ENCODE measurements at places on chromosomes 4 and X. TPM values are rescaled to one million over a fixed set of nuclear protein-coding genes. Genes with fewer than 3 reads are reported as not detected.

Gene ASB11
- total RNA-seq = not detected

Gene AFF2
- 1.6 TPM for total RNA-seq

Gene RPL9
- total RNA-seq = 3,349 TPM

Gene MAGEA2B
- total RNA-seq = not detected

Gene NLGN3
- 0.37 TPM for total RNA-seq

Gene ELOVL6
- total RNA-seq = 22.9 TPM

Gene SPANXA1
- total RNA-seq = not detected

Gene TMEM156
- total RNA-seq = not detected

DNA sequence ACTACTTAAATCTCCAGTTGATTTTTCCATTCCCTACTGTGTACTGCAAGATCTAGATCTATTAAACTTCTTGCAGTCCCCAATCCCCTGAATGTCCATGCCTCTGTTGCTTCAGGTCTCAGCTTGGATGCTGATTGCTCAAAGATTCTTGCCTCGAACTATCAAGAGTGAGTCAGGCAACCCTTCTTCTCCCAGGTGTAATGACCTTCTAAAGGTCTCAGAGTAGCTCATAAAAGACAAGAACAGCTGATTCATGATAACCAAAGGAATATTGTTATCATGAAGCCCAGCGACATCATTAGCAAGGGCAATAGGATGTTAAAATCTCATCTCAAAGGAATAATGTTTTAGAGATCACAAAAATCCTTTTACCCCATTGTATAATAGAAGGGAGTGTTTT, 6.8 kb upstream of the FABP2 start:
- DNase-seq = no peak

DNA sequence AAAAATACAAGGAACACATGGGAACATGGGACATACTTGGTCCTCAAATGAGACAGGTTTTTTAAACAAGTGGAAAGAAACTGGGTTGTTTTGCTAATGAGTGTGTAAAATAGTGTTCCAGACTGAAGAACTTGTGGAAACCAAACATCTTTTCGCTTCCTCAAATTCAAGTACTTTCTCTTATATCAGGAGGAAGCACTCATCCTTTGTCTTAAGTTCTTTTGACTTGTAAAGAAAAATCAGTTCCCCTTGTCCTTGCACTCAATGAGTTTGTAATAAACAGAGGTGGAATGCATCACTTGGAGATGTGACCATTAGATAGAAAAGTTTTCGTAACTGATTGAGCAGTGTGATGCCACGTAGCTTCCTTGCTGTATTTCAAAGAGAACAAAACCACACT, 101.1 kb downstream of the PHOX2B start:
- no peak for DNase-seq

GRCh38 chr4:161442921-161443320, 720.9 kb downstream of the FSTL5 start:
- DNase-seq = no peak

GRCh38 chr4:9867751-9868425, 86.5 kb downstream of the DRD5 start:
- no peak for DNase-seq

GRCh38 chrX:133746593-133746992, 238.8 kb downstream of the GPC3 start:
- no peak for DNase-seq

DNA sequence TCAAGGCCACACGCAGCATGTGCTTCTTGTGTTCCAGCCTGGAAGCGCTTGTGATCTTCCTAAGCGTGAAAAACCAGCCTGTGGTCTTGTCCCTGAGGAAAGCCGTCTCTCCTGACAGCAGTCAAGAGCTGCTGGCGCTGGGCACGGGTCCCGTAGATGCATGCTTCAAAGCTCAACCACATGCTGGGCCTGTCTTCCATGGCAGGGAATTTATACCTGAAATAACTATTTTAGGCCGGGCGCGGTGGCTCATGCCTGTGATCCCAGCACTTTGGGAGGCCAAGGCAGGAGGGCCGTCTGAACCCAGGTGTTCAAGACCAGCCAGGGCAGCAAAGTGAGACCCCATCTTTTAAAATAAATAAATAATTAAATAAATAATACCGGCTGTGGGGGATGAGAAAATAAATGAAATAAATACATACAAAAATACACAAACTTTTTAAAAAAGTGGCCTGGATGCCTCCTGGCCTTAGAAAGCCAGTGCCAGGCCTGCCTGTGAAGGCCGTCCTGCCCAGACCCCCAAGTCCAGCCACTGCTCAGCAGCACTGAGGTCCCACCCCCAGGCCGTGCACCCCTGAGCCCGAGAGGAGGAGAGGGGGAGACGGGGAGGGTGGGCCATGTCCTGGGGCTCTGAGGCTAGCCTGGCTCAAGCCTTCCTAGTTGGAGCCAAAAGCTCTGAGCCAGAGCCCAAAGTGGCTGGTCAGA, 10.4 kb downstream of the LRPAP1 start:
- peak; percentile 71 for DNase-seq

- DNase-seq = no peak
Measured at GRCh38 chr4:107509615-107510014, 210.4 kb downstream of the PAPSS1 start.

DNA sequence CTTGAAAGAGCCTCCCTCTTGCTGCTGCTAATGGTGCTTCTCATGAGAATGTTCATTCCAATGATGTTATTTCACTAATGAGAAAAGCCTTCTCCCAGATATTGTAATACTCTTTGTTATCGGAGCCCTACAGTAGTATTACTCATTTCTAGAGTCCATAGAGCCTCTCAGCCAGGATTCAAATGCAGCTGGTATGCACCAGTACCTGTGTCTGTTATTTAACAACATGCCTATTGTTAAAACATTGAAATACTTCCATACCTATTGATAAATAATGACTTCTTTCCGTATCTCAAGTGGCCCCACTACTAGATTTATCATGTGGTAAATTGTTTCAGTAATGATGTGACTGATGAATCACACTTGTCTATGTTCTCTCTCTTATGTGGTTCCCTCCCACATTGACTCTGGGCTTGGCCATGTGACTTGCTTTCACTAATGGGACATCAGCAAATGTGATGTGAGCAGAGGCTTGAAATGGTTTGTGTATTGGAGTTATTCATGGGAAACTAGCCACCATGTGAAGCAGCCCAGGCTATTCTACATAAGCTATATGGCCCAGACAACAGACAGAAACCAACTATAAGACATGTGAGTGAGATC, 207.6 kb downstream of the THOC2 start:
- DNase-seq = no peak

DNA sequence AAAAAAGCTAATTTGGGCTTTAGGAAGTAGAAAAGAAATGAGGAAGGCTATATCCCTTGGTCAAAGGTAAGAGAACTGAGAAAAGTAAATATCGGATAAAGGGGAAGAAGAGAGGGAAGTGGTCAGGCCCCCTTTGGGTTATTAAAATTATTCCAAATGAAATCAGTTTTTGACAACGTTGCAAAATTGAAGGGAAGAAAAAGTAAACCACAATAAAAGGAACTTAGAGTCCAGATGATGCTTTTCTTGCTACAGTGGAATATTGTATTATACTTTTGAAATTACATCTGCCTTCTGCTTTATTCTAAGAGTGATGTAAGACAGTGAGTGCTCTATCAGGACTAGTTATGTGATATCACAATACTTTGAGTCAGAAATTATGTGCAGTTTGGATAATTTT, 59.4 kb upstream of the RBPJ start:
- DNase-seq = no peak

GRCh38 chr4:65789805-65790204, 119.5 kb upstream of the EPHA5 start:
- DNase-seq = no peak

DNA sequence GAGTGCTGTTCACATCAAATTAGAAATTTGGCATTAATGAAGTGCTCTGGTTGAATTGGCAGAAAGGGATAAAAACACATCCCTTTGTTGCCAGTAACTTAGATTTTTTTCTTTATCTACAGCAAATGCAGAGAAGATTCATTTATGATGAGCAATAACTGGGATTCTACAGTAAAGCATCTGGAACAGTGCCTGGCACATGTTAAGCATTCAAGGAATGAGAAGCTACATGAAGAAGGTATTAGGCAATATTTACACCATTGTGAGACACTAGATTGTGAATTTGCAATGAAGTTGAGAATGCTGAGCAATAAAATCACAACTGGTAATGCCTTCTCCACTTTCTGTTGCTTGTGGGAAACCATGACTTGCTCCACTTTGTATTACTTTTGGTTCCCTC, 33.5 kb downstream of the PCDH19 start:
- DNase-seq = no peak
